ENCODE measurements at places on chromosomes 12 and 14. TPM values are rescaled to one million over a fixed set of nuclear protein-coding genes. Genes with fewer than 3 reads are reported as not detected.

Gene KRT78
- not detected for total RNA-seq

Gene CLEC6A
- 0.23 TPM for total RNA-seq

Gene ISM2
- not detected for total RNA-seq

Gene NFATC4
- total RNA-seq, result 152 TPM

Gene PTPN21
- 26.3 TPM for total RNA-seq

Gene ENDOU
- total RNA-seq, result 0.69 TPM

DNA sequence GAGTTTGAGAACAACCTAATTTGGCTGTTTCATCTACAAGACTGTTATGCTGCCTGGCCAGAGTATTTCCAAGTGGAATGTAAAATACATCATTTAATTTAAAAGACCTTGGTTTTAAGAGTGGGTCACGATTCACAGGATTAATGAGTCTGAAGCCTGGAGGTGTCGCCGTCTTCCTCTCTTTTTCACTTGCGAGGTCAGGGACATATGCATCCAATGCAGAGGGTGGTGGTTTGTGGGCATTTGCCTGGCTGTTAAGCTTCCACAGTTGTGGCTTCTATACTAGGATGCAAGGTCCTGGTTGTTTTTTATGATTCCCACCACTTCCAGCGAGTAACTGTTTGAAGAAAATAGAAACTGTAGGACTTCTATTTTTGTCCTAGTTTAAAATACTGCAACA lies 22.8 kb upstream of the RASSF3 start:
- no peak overlapping the region for H3K27ac ChIP-seq
- H3K4me1 ChIP-seq, result peaks cover 6% of the 10 kb centered on the region
- H3K4me3 ChIP-seq, result no peak overlapping the region
- no peaks in the 10 kb centered on the region for H3K27me3 ChIP-seq
- DNase-seq, result no peak
- H3K36me3 ChIP-seq, result no peaks in the 10 kb centered on the region

- H3K4me1 ChIP-seq, result peaks cover 40% of the 10 kb centered on the region
- DNase-seq, result no peak
- no peaks in the 10 kb centered on the region for H3K27me3 ChIP-seq
- no peak overlapping the region for H3K27ac ChIP-seq
Measured at GRCh38 chr12:123073292-123073691, 77.6 kb downstream of the PITPNM2 start.

GRCh38 chr14:69631509-69631908 lies 20.1 kb downstream of the SUSD6 start:
- no peaks in the 10 kb centered on the region for H3K27me3 ChIP-seq
- H3K27ac ChIP-seq, result no peak overlapping the region
- H3K4me1 ChIP-seq, result peaks cover 27% of the 10 kb centered on the region
- DNase-seq, result no peak

GRCh38 chr14:60165547-60165876 lies 314 bp upstream of the DHRS7 start:
- no peak for DNase-seq
- no peaks in the 10 kb centered on the region for H3K36me3 ChIP-seq
- H3K27ac ChIP-seq, result peak overlapping the region; percentile 88
- no peaks in the 10 kb centered on the region for H3K27me3 ChIP-seq
- peaks cover 9% of the 10 kb centered on the region for H3K4me1 ChIP-seq

GRCh38 chr12:127628645-127629044 lies 638.3 kb upstream of the TMEM132C start:
- no peaks in the 10 kb centered on the region for H3K27me3 ChIP-seq
- no peaks in the 10 kb centered on the region for H3K4me1 ChIP-seq
- H3K36me3 ChIP-seq, result no peaks in the 10 kb centered on the region
- no peak overlapping the region for H3K4me3 ChIP-seq
- no peak for DNase-seq

GRCh38 chr12:70408004-70408790 lies 42.1 kb downstream of the KCNMB4 start:
- H3K4me3 ChIP-seq, result no peak overlapping the region
- H3K27ac ChIP-seq, result no peak overlapping the region
- DNase-seq, result no peak
- H3K4me1 ChIP-seq, result no peaks in the 10 kb centered on the region

DNA sequence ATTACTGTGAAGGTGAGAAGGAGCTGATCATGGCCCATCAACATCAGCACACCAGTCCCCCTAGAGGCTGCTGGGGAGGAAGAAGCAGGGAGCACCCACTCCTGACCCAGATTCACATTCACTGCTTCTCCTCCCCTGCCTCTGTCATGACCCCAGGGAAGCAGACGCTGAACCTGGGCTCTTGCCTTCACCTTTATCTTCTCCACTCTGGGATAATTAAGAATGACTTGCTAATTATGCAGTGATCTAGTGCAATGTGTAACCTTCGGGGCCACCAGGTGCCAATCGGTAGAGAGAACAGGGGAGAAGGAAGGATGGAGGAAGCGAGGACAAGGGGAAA lies 44.4 kb upstream of the IQSEC3 start:
- DNase-seq, result no peak
- H3K36me3 ChIP-seq, result no peaks in the 10 kb centered on the region
- H3K4me1 ChIP-seq, result no peaks in the 10 kb centered on the region
- no peak overlapping the region for H3K27ac ChIP-seq
- H3K4me3 ChIP-seq, result no peak overlapping the region

DNA sequence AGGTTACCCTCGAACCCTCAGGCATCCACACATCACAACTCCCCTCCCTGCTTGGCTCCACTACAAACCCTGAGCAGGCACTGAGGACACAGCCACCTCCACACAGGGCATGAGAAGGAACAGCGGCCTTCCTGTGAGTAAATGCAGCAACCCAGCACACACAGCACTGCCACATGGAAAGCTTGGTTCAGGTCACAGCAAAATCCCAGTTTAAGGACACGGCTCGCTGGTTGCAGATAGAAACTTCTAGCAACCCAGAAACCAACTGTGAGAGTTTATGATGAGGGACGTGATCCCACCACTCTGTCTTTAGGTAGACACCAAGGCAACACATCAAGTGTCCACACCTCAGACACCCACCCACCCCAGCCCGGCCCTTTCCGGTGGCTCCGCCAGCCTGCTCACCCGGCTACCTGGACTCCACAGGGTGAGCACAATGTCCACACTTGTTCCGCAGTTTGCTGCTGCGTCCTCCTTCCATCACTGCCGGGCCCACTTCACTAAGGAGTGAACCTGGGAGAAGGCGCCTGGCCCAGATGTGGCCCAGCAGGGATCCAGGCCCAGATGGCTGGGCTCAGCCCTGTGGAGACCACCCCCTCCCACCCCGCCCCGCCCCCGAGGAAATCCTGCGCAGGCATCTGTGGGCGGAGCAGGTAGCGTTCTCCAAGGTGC lies 13.2 kb downstream of the CDCA4 start:
- H3K27ac ChIP-seq, result no peak overlapping the region
- no peak for DNase-seq
- no peaks in the 10 kb centered on the region for H3K27me3 ChIP-seq

DNA sequence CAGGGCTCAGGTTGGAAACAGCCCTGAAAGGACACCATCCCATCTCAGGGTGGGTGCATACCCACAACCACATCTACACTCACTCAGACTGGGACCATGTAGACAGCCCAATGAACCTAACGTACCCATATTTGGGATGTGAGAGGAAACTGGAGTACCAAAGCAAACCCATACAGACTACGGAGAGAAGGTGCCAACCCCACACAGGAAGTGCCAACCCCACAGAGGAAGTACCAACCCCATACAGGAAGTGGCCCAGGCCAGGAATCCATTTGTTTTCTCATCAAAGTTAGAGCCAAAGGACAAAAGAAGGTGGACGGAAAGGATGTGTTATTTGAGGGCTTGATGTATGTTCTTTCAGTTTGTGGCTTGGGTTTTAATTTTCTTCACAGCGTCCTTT lies 19.5 kb upstream of the SPIC start:
- DNase-seq, result no peak
- H3K4me1 ChIP-seq, result no peaks in the 10 kb centered on the region
- H3K27me3 ChIP-seq, result no peaks in the 10 kb centered on the region
- H3K36me3 ChIP-seq, result no peaks in the 10 kb centered on the region
- H3K4me3 ChIP-seq, result no peak overlapping the region
- H3K27ac ChIP-seq, result no peak overlapping the region

DNA sequence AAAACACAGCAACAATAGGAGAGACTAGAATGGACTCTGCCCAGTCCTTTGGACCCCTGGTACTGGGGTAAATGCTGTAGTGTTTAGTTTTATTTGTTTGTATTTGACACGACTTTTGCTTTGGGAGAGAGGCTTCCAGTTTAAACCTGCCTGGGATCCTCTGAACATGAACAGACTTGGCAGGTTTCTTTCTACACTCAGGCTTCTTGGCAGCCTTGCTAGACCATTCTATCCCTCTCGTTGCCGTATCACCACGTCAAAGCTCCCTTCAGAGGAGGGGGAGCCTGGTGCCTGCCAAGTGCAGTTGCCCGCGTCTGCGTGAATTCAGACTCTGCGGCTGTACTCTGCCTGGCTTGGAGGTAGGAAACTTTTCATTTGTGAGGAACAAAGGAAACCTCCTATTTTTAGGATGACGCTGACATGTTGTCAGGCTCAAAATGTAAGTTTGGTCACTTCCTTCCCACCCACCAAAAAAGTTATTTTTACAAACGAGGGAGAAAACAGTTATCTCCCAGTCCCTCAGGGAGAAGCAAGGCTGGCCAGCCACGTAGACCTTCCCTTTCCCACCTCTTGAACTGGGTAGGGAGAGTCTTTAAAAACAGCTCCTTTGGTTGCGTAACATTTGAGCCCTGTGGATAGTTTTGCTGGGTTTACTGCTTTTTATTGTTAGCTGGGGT lies 25.9 kb downstream of the CD9 start:
- H3K4me1 ChIP-seq, result peaks cover 3% of the 10 kb centered on the region
- no peaks in the 10 kb centered on the region for H3K27me3 ChIP-seq
- no peaks in the 10 kb centered on the region for H3K36me3 ChIP-seq
- peak overlapping the region; percentile 59 for H3K27ac ChIP-seq
- H3K4me3 ChIP-seq, result peak overlapping the region; percentile 5
- DNase-seq, result peak; percentile 85
